ENCODE measurements at places on chromosomes 1 and 21.

DNA sequence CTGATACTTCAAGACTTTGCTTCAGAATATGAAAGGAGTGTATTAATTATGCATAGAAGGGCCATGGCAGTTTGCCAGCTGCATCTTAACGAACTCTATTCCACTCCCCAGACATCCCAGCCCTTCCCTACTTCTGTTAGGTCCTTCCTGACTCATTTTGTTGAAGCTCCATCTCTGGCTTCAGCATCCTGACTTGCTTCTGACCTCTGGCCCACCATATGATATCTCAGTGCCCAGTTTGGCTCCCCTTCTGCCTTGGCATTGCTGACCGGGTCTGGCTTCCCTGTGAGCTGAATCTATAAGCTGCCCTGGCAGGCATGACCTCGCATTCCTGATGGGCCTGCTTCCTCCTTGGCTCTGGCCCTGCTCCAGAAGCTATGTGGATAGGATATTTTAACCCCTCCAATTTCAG is 27.6 kb upstream of the ARHGAP29 start:
- DNase-seq: no peak

- DNase-seq: peak; percentile 18
These were observed 25.6 kb downstream of the SLX9 start for GRCh38 chr21:44965251-44966022.

DNA sequence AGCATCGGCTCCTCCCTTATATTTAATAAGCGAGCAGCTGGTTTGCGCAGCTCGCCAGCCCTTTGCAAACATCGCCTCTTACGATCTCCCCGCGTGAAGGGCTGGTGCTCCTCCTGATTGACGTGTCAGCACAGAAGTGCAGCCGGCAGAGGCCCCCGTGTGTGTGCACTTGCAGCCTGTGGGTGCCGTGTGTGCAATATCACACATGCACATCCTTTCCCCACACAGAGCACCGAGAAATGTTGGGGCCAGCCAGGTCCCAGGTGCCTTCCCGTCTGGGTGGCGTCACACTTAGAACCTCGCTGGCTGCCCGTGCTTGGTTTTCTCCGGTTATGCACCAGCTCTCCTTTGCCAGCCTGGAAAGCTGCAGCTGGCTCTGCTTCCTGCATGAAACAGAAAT is 126.6 kb upstream of the AJAP1 start:
- DNase-seq: no peak

GRCh38 chr1:36176106-36176949 is 20.4 kb downstream of the MAP7D1 start:
- no peak for DNase-seq

- no peak for DNase-seq
These were observed 10.4 kb upstream of the TMEM9 start for GRCh38 chr1:201164645-201165044.

DNA sequence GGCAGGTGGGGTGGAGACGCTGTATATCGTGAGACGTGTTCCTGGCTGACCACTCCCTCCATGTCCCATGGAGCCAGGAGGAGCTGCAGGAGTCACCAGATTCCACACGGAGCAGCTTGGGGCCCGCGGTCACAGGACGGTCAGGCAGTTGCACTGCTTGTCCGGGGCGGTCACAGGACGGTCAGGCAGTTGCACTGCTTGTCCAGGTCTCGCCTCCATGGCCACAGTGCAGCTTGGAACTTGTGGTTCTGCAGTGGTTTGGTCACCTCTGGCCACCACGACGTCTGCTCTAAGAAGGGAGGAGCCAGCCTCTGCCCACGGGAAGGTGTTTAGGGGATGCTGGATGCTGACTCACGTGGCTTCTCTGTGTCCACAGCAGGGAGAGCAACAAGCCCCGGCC is 33.0 kb downstream of the SLX9 start:
- no peak for DNase-seq

Measured in CD4-positive, alpha-beta memory T cell (primary cell).